ENCODE measurements at places on chromosomes 12 and 14.

GRCh38 chr12:104223712-104224111 lies 8.1 kb downstream of the TXNRD1 start:
- no peak overlapping the region for H3K4me3 ChIP-seq
- 0 out of 2 replicates have a peak, but pooled peaks cover 4% of the 10 kb centered on the region for H3K4me1 ChIP-seq
- no peak for DNase-seq

DNA sequence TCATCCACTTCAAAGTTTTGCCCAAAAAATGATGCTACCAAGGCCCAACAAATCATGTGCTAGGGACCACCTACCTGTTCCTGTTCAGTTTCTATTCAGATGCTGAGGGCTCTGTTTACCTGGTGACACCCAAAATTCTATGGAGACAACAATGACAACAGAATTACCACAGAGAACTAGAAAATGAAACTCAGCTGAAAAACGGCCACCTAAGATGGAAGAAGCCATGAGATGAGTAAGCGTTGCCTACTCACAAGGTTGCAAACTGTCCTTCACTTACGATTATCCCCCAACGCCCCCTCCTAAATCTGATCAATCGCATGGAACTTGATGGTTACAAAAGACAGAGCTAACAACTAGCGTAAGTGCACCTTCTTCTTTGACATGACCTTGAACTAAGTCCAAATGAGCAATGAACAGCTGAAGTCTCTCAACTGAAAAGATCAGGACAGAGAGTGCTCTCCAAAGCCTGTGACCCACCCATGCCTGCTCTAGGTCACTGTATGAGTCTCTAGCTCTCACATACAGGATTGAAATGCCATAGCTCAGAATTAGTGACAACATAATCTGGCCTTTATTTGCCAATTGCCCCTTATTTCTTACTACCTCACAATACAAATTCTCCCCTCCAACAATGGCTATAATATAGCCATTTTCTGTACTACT lies at the start of gene RNASE11:
Gene RNASE11, minus strand, starts transcription at position 513 of the 666 bp plus-strand sequence.
- no peaks in the 10 kb centered on the region for H3K27me3 ChIP-seq
- DNase-seq: no peak
- no peak within 1 kb of the TSS for H3K27ac ChIP-seq
- no peaks in the 10 kb centered on the region for H3K36me3 ChIP-seq

GRCh38 chr14:30339311-30339901 lies 219.6 kb upstream of the G2E3 start:
- H3K4me1 ChIP-seq: no peaks in the 10 kb centered on the region
- no peak overlapping the region for H3K27ac ChIP-seq
- peaks cover 1% of the 10 kb centered on the region for H3K27me3 ChIP-seq

DNA sequence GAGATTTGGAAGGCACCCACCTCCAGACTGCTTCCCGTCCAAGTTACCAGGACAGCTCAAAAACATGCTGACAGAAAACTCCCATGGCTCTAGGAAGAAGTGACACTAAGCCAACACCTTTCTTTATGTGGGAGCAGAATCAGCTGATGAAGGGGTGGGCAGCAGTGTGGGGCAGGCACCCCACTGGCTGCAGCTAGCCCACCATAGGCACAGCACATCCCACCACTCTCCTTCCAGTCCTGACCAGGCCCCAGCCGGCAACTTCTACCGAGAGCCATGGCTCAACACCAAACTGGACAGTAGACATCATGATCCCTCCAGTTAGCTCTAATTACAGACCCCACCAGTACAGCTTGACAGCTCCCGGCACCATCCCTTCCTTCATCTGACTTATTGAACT lies 45.0 kb downstream of the SH2B3 start:
- peak overlapping the region; percentile 92 for H3K27ac ChIP-seq
- H3K36me3 ChIP-seq: peaks cover 65% of the 10 kb centered on the region
- peaks cover 11% of the 10 kb centered on the region for H3K4me1 ChIP-seq
- H3K27me3 ChIP-seq: no peaks in the 10 kb centered on the region

DNA sequence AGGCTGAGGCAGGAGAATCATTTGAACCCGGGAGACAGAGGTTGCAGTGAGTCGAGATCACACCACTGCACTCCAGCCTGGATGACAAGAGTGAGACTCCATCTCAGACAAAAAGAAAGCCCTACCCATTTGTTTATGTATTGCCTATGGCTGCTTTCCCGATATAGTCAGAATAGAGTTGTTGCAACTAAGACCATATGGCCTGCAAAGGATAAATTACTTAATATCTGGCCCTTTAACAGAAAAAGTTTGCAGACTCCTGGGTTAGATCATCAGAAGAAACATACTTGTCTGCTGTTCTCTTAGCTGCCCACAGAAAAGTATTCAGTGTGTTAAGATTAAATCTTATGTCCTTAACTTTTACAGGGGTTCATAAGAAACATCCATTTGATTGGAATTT lies 122.4 kb upstream of the VASH1 start:
- H3K27ac ChIP-seq: no peak overlapping the region
- H3K4me3 ChIP-seq: no peak overlapping the region
- H3K27me3 ChIP-seq: no peaks in the 10 kb centered on the region
- no peak for DNase-seq
- peaks cover 3% of the 10 kb centered on the region for H3K4me1 ChIP-seq

All from WTC11 (cell line).